ENCODE measurements at places on chromosomes 16 and 17.

GRCh38 chr16:11976850-11977375, 379 bp downstream of the SNX29 start:
- DNase-seq: no peak

GRCh38 chr17:79797492-79798298, 818 bp upstream of the CBX8 start:
- DNase-seq: peak; percentile 65

GRCh38 chr17:65489413-65490155, 71.9 kb downstream of the AXIN2 start:
- no peak for DNase-seq

DNA sequence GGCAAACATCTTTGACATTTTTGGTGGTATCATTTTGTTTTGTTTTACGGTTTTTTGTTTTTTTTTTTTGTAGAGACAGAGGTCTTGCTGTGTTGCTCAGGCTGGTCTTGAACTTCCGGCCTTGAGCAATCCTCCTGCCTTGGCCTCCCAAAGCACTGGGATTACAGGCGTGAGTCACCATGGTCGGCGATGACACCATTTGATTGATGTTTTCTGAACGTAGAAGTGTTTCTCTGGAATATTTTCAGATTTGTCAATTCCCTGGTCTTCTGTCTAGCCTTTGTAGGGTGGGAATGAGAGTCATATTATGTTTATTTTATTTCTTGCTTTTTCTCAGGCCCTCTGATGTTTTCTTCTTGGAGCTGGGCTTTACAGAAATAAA, 32.2 kb upstream of the BRD7 start:
- no peak for DNase-seq

DNA sequence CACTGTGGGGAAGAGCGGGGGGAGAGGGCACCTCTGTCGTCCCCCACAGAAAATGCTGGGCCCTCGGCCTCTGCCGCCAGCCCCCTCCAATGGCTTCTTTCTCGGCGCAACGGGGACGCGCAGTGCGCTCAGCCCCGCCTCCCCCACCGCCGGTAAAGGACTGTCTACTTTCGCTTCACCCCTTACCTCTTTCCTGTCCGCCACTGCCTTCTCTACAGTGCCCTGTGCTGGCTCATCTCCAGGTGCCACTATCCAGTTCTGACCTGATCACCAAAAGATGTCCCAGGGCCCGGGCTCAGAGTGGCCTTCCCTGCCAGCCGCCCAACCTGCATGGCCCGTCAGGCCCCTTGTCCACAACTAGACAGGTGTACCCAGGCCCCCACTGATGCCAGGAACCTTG, 7.3 kb downstream of the ENDOV start:
- no peak for DNase-seq

GRCh38 chr16:78988361-78988969, 612.1 kb downstream of the MAF start:
- no peak for DNase-seq

- no peak for DNase-seq
Observed at GRCh38 chr17:983921-984320, 4.3 kb upstream of the NXN start.

DNA sequence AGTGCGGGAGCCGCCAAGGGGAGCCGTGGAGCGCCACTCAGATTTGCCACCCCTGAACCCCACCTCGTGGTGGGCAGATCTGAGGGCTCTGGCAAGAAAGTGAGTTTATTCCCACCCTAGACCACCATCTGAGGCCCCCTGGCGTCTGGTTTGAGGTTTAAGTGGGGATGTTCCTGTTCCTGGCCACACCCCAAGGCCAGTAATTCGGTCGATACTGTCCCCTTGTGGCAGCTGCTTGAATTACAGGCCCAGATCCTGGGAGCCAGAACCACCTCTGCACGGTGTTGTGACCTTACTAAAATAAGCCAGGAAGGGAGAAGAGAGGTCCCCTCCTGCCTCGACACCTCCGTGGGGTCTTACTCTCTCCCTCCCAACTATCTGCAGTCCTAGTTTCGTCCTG, 3.3 kb upstream of the LAT start:
- DNase-seq: no peak

GRCh38 chr17:6021011-6021400, 49.2 kb upstream of the WSCD1 start:
- DNase-seq: no peak

DNA sequence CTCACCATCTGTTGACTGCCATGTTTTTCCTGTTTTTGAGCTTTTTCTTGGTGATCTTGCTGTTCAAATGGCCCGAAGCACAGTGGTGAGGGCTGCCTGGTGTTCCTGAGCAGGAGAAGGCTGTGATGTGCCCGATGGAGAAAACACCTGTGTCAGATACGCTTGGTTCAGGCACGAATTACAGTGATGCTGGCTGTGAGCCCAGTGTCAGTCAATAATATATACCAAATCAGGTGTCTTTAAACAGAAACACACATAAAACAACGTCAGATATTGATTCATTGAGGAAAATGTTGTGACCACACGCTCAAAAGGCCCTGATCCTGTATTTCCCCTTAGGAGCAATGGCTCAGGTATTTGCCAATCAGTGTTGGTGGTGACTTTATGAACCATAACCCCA, 111.7 kb downstream of the SDR42E1 start:
- DNase-seq: no peak

GRCh38 chr17:57235124-57235523, 21.2 kb upstream of the MSI2 start:
- no peak for DNase-seq

GRCh38 chr17:62913991-62914570, 52.0 kb upstream of the TANC2 start:
- no peak for DNase-seq

- DNase-seq: no peak
Observed at GRCh38 chr17:79819534-79820276, 19.5 kb downstream of the CBX4 start.

GRCh38 chr17:9828296-9829295, 2.9 kb downstream of the GLP2R start:
- no peak for DNase-seq

- no peak for DNase-seq
Observed at GRCh38 chr16:7452090-7452489, 119.4 kb downstream of the RBFOX1 start.

DNA sequence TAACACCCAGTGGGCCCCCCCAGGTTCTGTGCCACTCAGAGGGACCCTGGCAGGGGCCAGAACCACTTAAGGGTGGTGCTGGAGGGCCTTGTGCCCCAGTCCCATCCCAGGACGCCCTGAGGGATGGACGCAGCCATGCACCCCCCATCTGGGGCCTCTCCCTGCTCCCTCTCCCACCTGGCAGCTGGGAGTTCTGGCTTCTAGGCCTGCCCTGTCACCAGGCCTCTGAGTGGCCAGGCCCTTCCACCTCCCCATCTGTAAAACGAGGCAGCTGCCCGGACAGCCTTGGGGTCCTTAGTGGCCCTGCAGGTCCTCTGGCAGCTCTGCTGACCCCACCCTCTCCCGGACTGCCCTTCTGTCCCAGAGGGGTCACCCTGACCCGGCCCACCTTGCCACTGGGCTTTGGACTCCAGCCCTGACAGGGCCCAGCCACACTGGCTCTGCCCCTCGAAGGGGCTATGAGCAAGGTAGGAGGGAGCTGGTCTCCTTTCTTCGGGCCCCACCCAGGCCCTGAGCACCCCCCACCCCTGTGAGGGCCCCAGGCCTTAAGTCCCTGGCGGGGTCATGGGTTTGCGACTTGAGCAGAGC, 12.3 kb downstream of the PAM16 start:
- no peak for DNase-seq

- no peak for DNase-seq
Observed at GRCh38 chr17:9893411-9894012, 11.6 kb downstream of the RCVRN start.

DNA sequence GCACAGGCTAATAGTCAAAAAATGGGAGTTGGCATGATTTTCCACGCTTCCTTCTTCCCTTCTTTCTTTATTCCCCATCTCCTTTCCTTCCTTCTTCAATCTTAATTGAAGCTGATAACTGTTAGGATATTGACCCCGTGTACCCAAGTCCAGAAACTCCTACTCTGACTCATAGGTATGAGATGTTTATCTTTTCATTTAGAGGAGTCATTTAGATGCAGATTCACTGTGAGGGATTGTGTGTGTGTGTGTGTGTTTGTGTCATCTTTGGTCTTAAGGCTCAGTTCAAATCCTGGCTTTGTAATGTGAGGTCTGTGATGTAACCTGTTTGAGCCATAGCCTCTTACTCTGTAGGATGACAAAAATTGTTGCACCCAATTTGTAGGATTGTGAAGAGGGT, 332.0 kb upstream of the MAF start:
- no peak for DNase-seq

- DNase-seq: no peak
Observed at GRCh38 chr17:45747911-45748310, 36.2 kb upstream of the CRHR1 start.

- DNase-seq: no peak
Observed at GRCh38 chr17:7922269-7922844, 6.3 kb upstream of the RNF227 start.

- DNase-seq: no peak
Observed at GRCh38 chr16:30121741-30122571, 1.1 kb downstream of the MAPK3 start.

GRCh38 chr16:89723279-89724250, 2.2 kb downstream of the ZNF276 start:
- DNase-seq: no peak

DNA sequence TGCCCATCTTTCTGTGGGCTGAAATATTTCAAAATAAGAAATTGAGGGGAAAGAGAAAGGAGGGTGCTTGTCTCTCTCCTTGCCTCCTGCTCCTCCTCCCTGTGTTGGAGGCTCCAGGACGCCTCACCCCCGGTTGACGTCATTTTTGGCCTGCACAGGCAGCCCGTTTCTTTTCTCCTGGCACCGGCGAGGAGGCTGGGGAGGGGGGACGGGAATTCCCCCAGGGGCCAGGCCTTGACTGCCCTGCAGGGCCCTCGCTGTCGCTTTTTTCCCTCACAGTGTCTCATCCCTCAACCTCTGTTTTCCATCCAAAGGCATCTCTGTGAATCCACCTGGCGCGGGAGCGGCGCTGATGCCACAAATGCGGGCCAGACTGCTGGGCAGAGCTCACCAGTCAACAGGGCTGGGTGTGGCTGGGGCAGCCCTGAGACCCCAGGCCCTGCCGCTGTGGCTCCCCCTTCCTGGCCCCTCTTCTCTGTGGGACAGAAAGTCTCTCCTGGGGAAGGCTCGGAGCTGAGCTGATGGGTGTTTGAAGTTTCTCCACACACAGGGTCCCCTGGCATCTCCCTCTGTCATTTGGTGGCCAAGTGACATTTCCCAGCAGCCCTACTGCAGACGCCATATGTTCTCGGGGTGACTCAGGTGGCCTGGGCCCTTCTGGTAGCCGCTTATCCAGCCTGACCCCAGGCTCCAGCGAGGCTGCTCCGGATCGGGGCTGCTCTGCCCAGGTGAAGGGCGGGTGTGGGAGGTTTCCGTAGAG, 16.0 kb downstream of the CENPX start:
- DNase-seq: no peak

DNA sequence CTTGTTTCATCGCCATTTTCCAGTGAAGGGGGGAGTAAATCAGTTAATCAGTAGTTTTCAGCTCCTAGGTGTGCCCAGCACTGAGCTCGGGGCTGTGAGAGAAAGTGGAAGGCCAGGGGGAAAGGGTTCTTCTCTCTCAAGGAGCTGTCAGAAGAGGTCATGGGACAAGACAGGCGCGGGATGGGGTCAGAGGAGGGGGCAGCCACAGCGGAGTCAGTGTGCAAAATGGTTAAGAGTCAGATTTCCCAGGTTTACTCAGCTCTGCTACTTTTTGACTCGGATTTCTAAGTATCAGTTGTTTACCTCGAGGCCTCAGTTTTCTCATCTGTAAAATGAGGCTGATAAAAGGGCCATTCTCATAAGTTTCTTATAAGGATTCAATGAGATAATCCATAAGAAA, 4.3 kb upstream of the XYLT1 start:
- DNase-seq: no peak
